DND-41 (cell line): ENCODE measurements at places on chromosomes 7 and 10.

- no peaks in the 10 kb centered on the region for H3K27me3 ChIP-seq
- DNase-seq: peak; percentile 0
- no peaks in the 10 kb centered on the region for H3K36me3 ChIP-seq
- no peak overlapping the region for H3K27ac ChIP-seq
Measured at GRCh38 chr10:132107949-132108877, 42.5 kb downstream of the JAKMIP3 start.

DNA sequence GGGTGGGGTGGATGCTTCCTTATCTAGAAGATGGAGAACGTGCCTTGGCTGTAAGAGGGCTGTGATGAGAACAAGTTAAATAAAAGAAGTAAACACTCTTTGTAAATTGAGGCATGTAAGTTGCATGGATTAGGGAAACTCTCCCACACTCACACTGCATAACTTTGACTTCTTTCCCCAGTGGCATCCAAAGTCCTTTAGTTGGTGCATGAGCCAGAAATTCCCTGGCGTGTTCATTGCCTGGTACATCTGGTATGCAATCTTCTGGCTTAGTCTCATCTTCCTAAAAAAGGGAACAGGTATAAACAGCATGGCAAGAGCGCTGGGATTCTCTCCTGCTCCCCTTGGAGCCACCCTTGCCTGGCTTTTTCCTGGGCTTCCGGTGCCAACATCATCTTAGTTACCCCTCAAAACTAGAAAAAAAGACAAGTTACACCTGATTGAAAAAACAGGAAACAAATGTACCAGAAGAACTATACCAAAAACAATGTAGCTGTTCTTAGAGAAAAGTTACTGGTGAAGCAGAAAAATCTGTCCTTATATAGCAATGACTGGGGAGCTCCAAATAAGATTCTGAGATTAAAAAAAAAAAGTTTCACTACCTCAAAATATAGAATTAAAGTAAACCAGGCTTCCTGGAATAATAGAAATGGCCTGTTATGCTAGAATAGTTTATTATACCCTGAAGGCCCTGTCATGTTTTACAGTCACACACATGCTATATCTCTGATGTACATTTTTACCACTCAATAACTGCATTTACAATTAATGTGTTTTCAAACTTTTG is 9.9 kb downstream of the RP9 start:
- no peaks in the 10 kb centered on the region for H3K4me1 ChIP-seq
- no peak overlapping the region for H3K27ac ChIP-seq

DNA sequence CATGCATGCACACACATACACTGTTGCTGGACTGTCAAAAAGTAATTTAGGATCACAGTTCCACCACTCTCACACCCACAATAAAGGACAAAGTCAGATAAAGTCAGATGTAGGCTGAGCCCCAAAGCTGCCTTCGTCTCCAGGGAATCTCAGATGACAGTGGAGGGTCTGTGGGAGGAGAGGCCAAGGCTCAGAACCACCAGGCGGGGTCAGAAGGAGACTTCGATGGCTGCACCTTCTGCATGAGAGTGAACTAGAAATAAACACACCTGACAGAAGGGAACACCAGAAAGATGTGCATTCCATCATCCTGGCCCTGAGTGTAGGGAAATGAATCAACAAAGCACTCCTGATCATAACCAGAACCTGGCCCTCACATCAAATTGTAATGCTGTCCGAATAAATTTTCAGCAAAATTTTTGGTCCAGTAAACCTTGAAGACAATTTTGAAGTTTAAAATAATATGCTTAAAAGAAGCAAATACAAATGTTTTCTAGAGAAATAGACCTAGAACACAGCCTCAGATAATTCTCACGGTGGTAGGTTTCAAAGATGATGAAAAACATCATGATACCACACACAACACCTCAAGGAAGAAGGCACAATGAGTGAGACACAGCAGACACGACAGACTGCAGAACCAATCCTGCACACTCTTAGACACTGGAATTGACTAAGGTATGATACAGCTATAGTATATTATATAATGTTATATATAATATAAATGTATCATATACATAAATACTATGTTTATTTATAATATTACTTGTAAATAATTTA is 269.8 kb upstream of the KLF6 start:
- H3K36me3 ChIP-seq: no peaks in the 10 kb centered on the region
- H3K27me3 ChIP-seq: no peaks in the 10 kb centered on the region
- no peak for DNase-seq
- no peak overlapping the region for H3K27ac ChIP-seq
- H3K4me1 ChIP-seq: peaks cover 17% of the 10 kb centered on the region

DNA sequence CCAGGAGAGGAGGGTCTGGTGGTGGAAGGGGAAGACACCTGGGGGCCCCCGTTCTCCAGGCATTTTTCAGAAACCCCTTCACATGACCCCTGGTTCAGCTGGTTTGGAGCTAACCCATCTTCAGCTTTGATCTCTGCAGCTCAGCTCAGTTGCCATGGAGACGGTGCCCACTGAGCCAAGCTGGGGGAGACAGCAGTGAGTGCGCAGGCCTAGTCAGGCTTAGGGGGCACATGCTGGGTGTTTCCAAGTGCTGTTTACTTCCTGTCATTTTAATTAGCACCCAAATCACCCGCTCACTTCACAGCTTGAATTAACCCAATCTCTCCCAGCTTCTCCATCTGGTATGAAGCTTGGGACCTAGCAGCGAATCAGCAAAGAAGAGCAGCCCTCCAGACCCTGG is 9.0 kb downstream of the SPOCK2 start:
- H3K36me3 ChIP-seq: no peaks in the 10 kb centered on the region
- peak; percentile 94 for DNase-seq
- no peak overlapping the region for H3K4me3 ChIP-seq
- H3K4me1 ChIP-seq: peaks cover 25% of the 10 kb centered on the region
- no peaks in the 10 kb centered on the region for H3K27me3 ChIP-seq
- H3K27ac ChIP-seq: peak overlapping the region; percentile 87

- no peaks in the 10 kb centered on the region for H3K27me3 ChIP-seq
- H3K27ac ChIP-seq: no peak overlapping the region
- H3K36me3 ChIP-seq: no peaks in the 10 kb centered on the region
- no peak for DNase-seq
Measured at GRCh38 chr10:15627617-15628196, 92.0 kb downstream of the ITGA8 start.
